ENCODE measurements at places on chromosomes 3 and 15. TPM values are rescaled to one million over a fixed set of nuclear protein-coding genes. Genes with fewer than 3 reads are reported as not detected.

The GOLGA6L7 gene
- not detected for total RNA-seq

The AMOTL2 gene
- total RNA-seq, result not detected

DNA sequence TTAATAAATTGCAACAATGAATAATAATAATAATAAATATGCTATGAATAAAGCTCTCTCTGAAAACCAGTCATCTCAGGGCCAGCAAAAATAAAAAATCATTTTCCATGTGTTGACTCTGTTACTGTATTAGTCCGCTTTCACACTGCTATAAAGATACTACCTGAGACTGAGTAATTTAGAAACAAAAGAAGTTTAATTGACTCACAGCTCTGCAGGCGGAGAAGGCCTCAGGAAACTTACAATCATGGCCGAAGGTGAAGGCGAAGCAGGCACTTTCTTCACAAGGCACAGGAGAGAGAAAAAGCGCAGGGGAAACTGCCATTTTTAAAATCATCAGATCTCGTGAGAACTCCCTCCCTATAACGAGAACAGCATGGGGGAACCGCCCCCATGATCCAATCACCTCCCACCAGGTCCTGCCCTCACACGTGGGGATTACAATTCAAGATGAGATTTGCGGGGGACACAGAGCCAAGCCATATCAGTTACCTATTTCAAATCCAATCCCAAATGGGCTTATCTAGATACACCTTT, 224.1 kb downstream of the IGSF11 start:
- no peak for DNase-seq

DNA sequence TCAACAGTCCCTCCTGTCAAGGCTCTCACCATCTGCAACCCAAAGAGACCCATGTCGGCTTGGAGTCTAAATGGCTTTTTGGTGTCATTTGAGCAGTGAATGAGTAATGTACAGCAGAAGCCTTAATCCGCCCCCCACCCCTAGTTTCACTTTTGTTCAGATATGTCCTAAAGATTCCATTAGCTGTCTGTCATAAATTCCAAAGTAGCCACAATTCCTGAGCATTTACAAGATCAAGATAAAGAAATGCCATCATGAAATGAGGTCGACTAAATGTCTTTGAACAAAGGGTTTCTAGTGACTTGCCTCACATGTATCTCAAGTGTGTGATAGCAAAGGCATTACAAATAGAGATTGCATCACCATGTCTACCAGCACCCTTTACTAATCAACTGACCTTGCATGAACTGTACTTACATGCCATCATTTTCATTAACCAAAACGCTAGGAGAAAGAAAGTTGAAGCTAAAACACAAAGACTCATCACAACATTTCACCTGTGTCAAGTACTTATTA, 123.8 kb upstream of the PHLDB2 start:
- peak; percentile 12 for DNase-seq

GRCh38 chr3:71547249-71548198, 36.0 kb downstream of the FOXP1 start:
- no peak for DNase-seq

The RAB43 gene
- total RNA-seq, result 44.1 TPM

DNA sequence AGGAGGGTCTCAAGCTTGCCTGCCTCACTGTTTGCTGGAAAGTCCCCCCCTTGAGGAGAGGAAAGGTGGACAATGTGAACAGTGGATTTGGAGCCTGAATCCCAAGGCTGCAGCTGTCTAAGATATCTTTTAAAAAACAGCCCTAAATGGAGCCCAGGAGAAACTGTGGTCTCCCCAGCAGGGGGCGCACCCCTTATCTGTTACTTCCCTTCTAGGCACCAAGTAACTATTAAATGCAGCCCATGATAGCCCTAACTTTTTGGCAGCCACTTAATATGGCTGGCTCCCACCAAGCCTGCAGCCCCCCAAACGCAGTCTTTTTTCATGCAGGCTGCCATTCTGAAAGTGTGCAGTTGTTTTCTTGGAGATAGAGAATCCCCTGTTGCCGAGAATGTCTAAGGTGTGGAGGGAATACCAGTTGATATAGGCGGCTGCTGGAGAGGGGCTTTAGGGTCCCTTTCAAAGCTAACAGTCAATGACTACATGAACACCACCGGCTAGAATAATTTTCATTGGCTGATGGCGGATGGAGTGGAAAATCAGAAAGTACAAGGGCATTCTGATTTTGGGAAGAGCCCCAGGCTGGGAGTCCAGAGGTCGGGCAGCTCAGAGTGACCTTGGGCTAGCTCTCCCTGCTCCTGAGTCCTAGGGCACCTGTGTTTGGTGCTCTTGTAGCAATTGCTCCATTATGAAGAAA, 1.3 kb downstream of the RHCG start:
- peak; percentile 57 for DNase-seq

GRCh38 chr3:51961602-51962569, 5.4 kb downstream of the PCBP4 start:
- no peak for DNase-seq

DNA sequence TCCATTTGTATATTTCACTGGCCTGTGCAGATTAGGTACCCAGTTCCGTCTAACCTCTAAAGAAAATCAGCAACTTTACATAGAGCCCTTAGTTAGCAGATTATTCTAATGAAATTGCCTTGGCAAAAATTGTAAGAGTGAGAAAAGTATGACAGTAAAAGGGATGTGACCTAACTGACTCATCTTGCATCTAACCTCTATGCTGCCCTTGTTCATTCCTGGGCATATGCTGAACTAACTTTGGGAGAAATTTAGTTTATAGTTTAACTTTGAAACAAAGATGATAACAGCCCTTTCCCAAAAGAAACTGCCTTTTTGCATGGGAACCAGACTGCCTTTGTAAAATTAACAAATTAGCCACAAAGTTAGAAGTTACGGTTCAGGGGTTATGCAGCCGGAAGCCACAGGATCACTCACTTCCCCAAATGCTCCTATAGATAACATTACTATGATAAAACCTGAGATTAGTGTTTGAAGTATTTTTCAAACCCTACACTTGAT, 839.8 kb upstream of the ALCAM start:
- DNase-seq, result no peak

- DNase-seq, result no peak
Measured at GRCh38 chr3:194872669-194872977, 186.9 kb downstream of the FAM43A start.

DNA sequence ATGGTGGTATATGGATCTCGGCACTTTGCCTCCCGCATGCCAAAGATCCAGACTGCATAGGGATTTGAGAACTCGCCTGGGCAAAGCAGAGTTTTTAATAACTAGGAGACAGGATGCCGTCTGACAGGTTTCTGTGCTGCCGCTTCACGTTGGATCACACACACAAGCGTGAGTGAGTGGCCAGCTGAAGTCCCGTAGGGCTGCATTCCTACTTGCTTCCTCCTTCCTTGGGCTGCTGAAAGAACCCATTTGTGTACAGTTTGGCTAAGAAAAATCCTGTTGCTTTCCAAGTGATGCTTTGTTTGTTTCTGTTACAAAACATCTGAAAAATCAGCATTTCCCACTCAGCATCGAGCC, 604.3 kb upstream of the CFAP20DC start:
- no peak for DNase-seq

- peak; percentile 66 for DNase-seq
Measured at GRCh38 chr3:46440531-46441294, 24.0 kb downstream of the LTF start.

The NEDD4 gene
- total RNA-seq, result 11.8 TPM

DNA sequence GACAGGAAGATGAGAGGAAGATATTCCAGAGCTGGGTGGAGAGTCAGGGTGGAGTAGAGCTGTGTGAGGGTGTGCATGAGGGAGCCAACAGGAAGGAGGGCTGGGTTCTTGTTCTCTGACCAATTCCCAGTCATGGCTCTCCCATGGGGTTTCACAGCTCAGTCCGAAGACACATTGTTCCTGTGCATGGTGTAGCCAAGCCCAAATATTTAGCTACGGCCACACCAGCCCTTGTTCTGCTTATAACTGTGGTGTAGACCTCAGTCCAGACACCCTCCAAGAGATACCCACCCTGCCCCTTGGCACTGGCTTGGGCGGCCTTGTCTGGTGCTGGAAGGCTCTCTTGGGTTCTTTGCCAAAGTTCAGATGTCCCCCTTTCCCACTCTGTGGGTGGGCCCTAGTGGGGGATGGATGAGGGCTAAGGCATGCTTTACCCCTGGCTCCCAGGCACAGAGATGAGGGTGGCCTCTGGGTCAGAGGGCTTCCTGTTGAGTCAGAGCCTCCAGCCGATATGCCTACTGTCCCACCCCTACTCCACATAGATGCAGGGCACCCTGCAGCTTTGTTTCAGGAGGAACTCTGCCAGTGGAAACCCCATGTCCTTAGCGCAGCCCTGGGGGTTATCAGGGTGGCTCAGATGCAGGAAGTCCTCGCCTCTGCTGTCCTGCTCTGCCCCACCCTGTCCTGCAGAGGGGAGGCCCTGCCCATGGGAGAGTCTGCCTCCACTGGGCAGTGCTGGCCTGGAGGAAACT, 271.2 kb upstream of the CTDSPL start:
- no peak for DNase-seq

DNA sequence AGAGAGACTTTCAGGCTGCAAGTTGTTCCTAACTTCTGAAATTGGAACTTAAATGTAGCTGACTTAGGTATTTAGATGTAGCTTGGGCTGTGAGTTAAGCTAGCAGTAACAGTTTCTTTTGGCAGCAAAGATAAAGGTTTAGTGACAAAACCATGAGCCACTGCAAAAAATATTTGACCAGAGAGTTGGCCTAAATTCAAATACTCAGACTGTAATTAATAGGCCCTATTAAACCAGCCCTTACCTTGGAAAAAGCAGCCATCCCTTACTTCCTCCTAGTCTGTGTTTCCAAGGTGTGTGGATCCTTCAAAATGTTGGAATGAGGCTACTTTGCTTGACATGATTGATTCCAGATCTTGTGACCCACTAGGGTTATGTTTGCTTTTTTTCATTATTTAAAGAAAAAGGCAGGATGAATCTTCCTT, 8.2 kb downstream of the TPM1 start:
- DNase-seq, result no peak

The CORO2B gene
- not detected for total RNA-seq

DNA sequence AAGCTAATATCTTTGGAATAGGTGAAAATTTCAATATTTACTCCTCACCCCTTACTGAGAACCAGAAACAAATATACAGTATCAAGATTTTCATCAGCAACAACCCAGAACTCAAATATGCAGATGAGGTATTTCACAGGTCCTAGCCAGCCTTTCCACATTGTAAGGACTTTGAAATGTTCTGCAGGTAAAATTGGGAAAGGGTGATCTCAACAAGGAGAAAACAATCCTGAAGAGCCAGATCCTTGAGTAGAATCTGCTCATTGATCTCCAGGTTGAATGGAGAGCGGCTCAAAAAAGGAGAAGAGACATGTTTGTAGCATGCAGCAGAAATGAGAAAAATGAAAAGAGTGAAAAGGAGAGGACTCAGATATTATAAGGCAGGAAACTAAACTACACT, 493.3 kb upstream of the NAALADL2 start:
- DNase-seq, result no peak

- DNase-seq, result no peak
Measured at GRCh38 chr15:81724536-81724935, 321.3 kb downstream of the MEX3B start.

GRCh38 chr3:82475306-82475705, 713.9 kb upstream of the GBE1 start:
- no peak for DNase-seq

The HCLS1 gene
- 199 TPM for total RNA-seq

DNA sequence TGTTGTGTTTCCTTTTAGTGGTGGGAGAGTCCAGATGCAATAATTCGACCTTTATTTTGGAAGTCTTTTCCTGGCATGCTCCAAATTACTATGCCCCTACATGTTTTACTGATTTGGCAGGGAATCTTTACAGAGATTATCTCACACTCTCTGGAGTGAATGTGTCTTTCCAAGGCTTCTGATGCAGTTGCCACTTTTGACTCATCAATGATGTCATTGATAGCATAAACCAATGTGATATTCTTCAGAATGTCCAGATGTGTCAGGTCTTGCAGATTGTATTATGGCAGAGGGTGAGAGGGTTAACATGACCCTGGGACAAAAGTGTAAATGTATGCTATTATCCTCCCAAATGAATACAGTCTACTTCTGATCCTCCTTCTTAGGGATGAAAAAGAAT, 9.7 kb downstream of the RTP4 start:
- DNase-seq, result no peak

- DNase-seq, result no peak
Measured at GRCh38 chr3:69008980-69009379, 4.5 kb downstream of the EOGT start.

DNA sequence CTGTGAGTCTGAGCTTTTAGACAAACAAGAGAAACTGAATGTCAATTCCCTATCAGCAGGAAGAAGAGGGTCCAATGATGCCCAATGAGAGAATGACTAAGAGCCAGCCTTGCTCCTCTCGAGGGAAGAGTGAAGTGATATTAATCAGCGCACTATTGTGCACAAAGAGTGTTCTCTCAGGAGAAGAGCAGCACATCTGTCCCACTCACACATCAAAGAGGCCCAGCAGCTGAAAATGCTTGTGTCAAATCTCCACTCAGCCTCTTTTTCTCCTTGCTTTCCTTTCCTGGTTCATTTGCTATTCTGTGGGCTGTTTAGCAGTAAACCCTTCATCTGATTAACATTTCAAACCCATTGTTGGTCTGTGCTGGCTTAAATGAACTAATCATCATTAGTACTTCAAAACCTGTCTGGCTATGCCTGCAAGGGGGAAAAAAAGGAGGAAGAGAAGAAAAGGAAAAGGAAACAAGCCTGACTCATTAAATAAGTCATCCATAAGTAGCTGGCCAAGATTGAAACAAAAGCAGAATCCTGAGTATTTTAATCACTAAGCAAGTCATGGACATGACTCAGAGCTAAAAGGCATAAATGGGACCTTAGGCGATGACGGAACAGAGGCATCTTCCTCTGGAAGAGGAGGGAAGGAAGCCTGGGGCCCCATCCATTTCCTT, 912.7 kb downstream of the TUSC7 start:
- no peak for DNase-seq

DNA sequence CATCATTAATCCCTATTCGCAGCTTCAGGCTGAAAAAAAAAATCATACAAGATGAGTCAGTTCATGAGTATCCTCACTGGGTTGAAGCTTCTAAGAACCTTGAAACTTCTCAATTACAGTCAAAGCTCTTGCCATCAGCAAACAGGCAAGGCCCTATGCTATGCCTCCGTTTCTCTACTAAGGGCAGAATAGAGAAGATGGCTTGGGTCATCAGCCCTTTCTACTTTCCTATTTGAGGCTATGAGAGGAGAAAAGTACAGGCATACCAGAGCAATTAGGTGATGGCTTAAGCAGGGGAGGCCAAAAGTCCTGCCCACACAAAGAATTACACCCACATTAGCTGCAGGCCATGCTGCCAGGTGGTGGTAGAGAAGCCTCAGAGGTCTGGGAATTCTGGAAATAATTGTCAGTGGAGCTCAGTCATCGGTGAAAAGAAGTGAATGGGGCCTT, 89.0 kb downstream of the MRPL46 start:
- DNase-seq, result no peak

The IL17RB gene
- not detected for total RNA-seq

The ADAMTSL3 gene
- not detected for total RNA-seq

- no peak for DNase-seq
Measured at GRCh38 chr3:13174011-13174802, 101.0 kb upstream of the IQSEC1 start.

DNA sequence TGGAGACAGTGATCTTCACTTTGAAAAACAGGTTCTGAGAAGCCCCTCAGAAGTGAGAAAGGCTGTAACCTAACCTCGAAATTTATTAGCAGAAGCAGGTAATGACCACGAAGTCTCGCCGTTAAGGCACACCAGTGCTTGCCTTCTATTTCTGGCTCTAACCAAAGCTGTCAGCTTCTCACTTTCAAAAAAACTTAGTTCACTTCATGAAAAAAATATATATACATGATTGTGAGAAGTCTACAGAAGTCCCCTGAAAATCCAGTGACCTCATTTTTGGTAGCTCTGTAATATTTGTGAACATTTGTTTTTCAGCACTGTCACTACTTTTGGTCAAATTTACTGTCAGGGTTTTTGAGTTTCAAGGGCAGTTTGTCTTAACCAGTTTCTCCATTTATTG, 19.1 kb upstream of the AKAP13 start:
- DNase-seq, result no peak
